Activated CD8-positive, alpha-beta T cell treated with anti-CD3 and anti-CD28 coated beads for 36 hours (primary cell): ENCODE measurements at places on chromosomes 5 and 9. TPM values are rescaled to one million over a fixed set of nuclear protein-coding genes. Genes with fewer than 3 reads are reported as not detected.
A peak's percentile ranks its signal among the peaks of the same experiment; 100 is the strongest.

DNA sequence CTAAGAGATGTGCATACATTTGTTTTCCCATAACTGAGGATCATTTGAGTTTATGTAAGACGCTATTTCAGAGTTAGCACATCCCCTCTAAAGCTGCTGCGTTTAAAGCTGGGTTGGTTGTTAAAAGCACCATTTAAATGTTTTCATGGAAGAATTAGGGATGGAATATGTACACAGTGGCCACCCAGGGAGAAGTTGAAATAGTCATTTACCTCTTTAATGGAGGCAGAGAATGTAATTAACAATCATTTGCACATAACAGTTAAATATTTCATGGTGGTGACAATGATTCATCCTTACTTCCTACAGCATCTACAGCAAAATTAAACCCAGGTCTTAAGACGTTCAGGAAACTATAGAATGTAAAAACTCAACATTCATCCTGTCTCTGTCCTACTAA is 100.3 kb downstream of the KIF4B start:
- DNase-seq = no peak

GRCh38 chr5:168851902-168852321 is 272.7 kb upstream of the PANK3 start:
- DNase-seq = peak; percentile 59

GRCh38 chr5:139361835-139362429 is 20.3 kb downstream of the PAIP2 start:
- DNase-seq = no peak

DNA sequence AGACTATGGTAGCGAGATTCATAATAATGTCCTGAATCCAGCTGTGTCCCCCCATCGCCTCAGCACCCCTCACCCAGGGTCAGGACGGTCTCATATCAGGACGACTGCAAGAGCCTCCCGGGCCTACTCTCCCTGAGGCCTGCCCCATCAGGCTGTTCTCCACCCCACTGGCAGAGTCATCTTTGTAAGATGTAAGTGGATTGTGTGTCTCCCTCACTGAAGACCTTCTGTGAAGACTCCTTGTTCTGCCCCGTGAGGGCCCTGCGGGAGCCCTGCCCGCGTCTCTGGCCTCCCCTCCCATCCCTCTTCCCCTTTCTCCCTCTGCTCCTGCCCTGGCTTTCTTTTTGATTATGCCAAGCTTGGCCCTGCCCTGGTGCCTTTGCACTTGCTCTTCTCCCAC is 43.9 kb upstream of the SAP30L start:
- no peak for DNase-seq

GRCh38 chr9:12503606-12504122 is 189.5 kb upstream of the TYRP1 start:
- no peak for DNase-seq

The PRLR gene
- not detected for total RNA-seq

DNA sequence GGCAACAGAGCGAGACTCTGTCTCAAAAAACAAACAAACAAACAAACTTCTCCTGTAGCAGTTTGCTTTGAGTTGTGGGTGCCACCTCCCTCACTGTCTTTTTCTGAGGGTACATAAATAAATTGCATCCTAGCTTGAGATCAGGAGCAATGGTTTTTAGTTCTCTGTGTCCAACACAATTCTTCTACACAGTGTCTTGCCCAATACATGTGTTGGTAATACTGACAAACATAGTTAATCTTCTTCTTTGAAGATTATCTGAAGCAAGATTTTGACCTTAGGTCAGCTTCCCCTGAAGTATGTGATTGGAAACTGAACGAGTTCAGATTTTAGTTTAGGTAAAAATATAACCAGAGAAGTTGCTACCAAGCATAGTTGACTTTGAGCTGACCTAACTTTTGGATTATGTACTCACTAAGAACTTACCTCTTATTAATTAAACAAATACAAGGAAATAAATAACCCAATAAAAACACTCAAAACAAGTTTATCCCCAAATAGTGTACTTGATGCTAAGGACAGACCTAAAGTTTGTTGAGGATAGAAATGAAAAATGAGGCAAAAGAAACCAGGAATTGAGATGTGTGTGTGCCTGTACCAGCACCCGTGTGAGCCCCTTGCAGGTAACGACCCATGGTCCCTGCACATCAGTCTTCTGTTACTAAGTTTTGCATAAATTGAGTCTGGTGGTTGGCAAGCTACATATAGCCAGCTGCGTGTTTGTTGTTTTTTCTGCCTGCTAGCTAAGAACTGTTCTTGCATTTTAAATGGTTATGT is 16.2 kb downstream of the TJP2 start:
- DNase-seq = no peak

The PCDH12 gene
- 0.31 TPM for total RNA-seq

- DNase-seq = no peak
These were observed 23.5 kb downstream of the PDGFRB start for GRCh38 chr5:150131978-150132694.

The C9orf153 gene
- total RNA-seq = 0.40 TPM

GRCh38 chr5:164002214-164002613 is 496.8 kb downstream of the MAT2B start:
- no peak for DNase-seq

DNA sequence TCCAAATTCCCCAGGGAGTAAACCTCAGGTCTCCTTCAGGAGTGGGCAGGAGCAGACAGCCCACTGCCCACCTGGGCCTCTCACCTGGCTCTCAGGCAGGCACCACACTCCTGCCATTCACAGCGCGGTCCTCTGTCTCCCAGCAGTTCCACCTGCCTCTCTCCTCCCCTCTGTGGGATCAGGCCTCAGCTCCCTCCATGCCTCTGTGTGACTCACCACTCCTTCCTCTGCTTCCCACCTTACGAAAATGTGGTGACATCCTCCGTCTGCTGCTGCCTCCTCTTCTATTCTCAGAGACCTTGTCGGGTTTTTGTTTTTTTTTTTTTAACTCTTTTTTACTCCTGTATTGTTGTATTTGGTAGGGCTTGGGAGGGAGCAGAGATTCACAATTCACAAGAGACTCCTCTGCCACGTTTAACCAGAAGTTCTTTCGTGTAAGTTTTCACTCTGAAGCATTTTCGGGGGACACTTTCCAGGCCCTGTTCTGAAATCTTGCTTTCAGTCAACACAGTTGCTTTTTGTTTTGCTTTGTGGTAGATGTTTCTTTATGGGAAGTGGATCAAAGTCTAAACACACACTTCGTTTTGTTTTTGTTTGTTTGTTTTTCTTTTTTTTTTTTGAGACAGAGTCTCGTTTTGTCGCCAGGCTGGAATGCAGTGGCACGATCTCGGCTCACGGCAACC is 21.1 kb upstream of the CDKN2AIPNL start:
- DNase-seq = no peak

DNA sequence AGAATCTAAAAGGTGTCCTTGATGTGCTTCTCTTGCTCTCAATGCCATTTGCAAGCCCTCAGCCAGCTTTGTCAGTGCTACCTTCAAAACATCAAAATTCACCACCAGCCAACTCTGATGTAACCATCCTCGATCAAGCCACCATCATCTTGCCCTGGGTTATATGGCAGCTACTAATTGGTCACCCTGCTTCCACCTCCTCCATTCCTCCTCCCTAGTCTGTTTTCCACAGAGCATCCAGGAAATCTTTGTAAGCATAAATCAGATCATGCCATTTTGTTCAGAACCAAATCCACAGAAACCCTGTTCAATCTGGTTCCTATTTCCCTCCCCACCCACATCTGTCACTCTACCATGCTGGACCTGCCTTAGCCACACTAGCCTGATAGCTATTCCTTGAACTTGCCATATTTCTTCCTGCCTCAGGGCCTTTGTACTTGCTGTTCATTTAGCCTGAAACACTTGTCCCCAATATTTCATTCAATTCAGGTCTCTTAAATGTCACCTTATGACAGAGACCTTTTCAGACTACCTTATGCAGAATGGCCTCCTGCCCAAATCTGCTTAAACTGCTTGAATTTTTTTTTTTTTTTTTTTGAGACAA is 1.9 kb upstream of the B4GALT1 start:
- no peak for DNase-seq

- no peak for DNase-seq
These were observed 446.4 kb downstream of the RASEF start for GRCh38 chr9:82616545-82616944.

The TMEM174 gene
- total RNA-seq = not detected

GRCh38 chr5:158423623-158424200 is 564.8 kb upstream of the CLINT1 start:
- no peak for DNase-seq

The LCP2 gene
- 243 TPM for total RNA-seq

- no peak for DNase-seq
These were observed 41.8 kb downstream of the MEF2C start for GRCh38 chr5:88841212-88841611.

DNA sequence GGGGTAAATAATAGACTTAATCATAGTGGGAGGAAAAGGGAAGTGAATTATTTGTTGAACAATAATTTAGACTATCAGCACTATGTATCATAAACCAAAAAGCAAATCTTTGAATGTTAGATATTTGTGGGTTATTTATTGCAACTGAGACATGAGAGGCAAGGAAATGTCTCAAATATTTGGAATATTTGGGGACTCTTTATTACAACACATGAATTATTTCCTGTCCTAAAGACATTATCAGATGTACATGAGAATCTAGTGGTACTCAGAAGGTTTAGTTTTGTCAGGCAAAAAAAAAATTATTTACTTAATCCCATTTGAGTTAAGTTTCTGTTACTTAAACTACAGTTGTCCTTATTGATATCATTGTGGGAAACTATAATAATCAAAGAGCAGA is 91.1 kb downstream of the TLR4 start:
- no peak for DNase-seq

- no peak for DNase-seq
These were observed 24.6 kb downstream of the NDUFA8 start for GRCh38 chr9:122134822-122135528.

The FOXD4L3 gene
- total RNA-seq = 0.14 TPM

The CER1 gene
- not detected for total RNA-seq

The DRD1 gene
- not detected for total RNA-seq

- no peak for DNase-seq
These were observed 41.7 kb upstream of the TMEM250 start for GRCh38 chr9:136160381-136160841.
